Esophagus squamous epithelium (tissue), 5 donors: ENCODE measurements at places on chromosomes 6 and 20. TPM values are rescaled to one million over a fixed set of nuclear protein-coding genes. Genes with fewer than 3 reads are reported as not detected.

- DNase-seq: no peak
- no peaks in the 10 kb centered on the region for H3K36me3 ChIP-seq
- H3K27me3 ChIP-seq: no peaks in the 10 kb centered on the region
Observed at GRCh38 chr6:168575346-168576098, 134.5 kb downstream of the SMOC2 start.

- H3K4me1 ChIP-seq: no peaks in the 10 kb centered on the region
- no peak for DNase-seq
- no peak overlapping the region for H3K4me3 ChIP-seq
- H3K27me3 ChIP-seq: no peaks in the 10 kb centered on the region
- H3K27ac ChIP-seq: peak overlapping the region; percentile 51
Observed at GRCh38 chr6:105917038-105917695, 169.0 kb upstream of the PRDM1 start.

DNA sequence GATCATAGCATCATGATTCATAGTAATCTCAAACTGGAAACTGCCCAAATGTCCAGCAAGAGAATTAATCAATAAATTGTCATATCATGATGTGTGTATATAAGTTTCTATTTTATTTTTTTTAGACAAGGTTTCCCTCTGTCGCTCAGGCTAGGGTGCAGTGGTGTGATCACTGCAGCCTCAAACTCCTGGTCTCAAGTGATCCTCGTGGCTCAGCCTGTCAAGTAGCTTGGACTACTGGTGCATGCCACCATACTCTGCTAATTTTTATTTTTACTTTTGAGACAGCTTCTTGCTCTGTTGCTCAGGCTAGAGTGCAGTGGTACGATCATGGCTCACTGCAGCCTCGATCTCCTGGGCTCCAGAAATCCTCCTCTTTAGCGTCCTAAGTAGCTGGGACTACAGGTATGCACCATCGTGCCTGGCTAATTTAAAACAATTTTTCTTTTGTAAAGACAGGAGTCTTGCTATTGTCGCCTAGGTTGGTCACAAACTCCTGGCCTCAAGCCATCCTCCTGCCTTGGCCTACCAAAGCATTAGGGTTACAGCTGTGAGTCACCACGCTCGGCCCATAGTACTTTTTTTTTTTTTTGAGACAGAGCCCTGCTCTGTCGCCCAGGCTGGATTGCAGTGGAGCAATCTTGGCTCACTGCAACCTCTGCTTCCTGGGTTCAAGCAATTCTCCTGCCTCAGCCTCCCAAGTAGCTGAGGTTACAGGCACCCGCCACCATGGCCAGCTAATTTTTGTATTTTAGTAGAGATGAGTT is 8.7 kb upstream of the ATRN start:
- H3K4me3 ChIP-seq: no peak overlapping the region
- DNase-seq: no peak
- H3K27me3 ChIP-seq: no peaks in the 10 kb centered on the region
- H3K36me3 ChIP-seq: no peaks in the 10 kb centered on the region
- H3K27ac ChIP-seq: no peak overlapping the region

DNA sequence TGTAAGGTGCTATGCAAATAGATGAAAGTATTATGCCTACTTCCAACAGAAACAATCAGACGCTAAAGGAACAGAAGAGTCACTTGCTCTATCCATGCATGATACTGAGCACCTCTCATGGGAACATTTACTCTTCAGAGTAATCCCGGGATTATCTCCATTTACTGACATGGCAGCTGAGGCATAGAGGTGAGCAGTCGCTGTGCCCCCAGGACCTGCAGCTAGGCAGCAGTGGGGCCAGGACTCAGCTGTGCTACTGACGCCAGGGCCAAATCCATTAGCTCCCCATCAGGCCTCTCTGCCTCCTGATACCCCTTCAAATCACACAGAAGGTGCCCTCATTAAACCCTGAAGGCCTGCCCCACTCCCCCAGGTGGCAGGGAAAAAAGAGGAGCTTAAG is 51.9 kb downstream of the TRAM2 start:
- no peaks in the 10 kb centered on the region for H3K4me1 ChIP-seq
- H3K4me3 ChIP-seq: no peak overlapping the region
- H3K27ac ChIP-seq: no peak overlapping the region
- DNase-seq: no peak
- no peaks in the 10 kb centered on the region for H3K36me3 ChIP-seq

GRCh38 chr6:129516787-129517186 is 193.2 kb downstream of the ARHGAP18 start:
- H3K27me3 ChIP-seq: no peaks in the 10 kb centered on the region
- no peaks in the 10 kb centered on the region for H3K4me1 ChIP-seq
- DNase-seq: no peak
- no peak overlapping the region for H3K4me3 ChIP-seq

- H3K4me3 ChIP-seq: no peak overlapping the region
- H3K27me3 ChIP-seq: no peaks in the 10 kb centered on the region
- DNase-seq: no peak
- peaks cover 12% of the 10 kb centered on the region for H3K4me1 ChIP-seq
Observed at GRCh38 chr6:1792989-1793388, 183.3 kb downstream of the FOXC1 start.

DNA sequence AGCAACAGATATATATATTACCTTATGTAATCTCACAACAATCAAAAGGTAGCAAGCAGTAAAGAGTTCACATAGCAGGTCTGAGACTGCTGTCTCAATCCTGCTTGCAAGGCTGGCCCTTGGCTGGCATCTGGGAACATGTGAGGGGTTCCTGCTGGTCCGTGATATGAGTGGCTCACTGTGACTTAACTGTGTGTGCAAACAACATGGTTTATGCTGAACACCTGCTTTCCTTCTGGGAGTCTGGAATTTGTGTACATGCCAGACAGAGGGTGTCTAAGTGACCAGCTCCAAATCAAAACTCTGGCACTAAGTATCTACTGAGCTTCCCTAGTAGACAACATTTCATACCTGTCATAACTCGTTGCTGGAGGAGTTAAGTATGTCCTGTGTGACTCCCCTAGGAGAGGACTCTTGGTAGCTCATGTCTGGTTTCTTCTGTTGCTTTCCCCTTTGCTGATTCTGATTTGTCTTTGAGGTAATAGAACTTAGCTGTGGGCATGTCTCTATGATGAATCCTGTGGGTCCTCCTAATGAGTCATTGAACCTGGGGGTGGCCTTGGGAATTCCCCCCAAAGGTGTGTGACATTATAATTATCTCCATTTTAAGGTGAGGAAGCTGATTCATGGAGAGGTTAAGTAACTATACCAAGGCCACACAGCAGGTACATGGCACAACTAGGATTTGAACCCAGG is 131.6 kb upstream of the NEDD9 start:
- no peak for DNase-seq
- no peaks in the 10 kb centered on the region for H3K27me3 ChIP-seq

- no peak overlapping the region for H3K27ac ChIP-seq
- DNase-seq: no peak
- H3K4me1 ChIP-seq: no peaks in the 10 kb centered on the region
- H3K27me3 ChIP-seq: no peaks in the 10 kb centered on the region
Observed at GRCh38 chr6:155561257-155561965, 105.8 kb upstream of the NOX3 start.

- H3K4me3 ChIP-seq: no peak overlapping the region
- DNase-seq: no peak
- no peak overlapping the region for H3K27ac ChIP-seq
- H3K36me3 ChIP-seq: no peaks in the 10 kb centered on the region
Observed at GRCh38 chr20:46317685-46318177, 9.4 kb upstream of the CDH22 start.

DNA sequence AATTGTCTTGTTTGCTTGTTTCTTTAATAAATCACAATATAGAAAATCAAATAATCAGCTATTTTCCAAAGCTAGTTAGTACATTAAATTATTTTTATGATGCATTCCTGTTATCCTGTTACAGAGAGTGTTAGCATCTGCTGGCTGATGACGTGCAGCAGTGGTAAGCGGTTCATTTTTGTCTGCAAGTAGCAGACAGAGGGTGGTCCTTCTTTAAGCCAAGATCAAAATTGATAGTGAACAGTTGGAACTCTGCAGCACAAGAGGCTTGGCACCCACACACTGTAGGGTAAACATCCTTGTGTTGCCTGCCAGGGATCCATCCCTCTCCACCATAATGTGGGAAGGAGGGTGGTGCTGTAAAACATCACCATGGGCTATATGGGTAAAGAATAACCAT is 158.3 kb downstream of the FRK start:
- no peaks in the 10 kb centered on the region for H3K4me1 ChIP-seq
- H3K36me3 ChIP-seq: no peaks in the 10 kb centered on the region
- no peak overlapping the region for H3K27ac ChIP-seq
- DNase-seq: no peak
- no peaks in the 10 kb centered on the region for H3K27me3 ChIP-seq
- no peak overlapping the region for H3K4me3 ChIP-seq

DNA sequence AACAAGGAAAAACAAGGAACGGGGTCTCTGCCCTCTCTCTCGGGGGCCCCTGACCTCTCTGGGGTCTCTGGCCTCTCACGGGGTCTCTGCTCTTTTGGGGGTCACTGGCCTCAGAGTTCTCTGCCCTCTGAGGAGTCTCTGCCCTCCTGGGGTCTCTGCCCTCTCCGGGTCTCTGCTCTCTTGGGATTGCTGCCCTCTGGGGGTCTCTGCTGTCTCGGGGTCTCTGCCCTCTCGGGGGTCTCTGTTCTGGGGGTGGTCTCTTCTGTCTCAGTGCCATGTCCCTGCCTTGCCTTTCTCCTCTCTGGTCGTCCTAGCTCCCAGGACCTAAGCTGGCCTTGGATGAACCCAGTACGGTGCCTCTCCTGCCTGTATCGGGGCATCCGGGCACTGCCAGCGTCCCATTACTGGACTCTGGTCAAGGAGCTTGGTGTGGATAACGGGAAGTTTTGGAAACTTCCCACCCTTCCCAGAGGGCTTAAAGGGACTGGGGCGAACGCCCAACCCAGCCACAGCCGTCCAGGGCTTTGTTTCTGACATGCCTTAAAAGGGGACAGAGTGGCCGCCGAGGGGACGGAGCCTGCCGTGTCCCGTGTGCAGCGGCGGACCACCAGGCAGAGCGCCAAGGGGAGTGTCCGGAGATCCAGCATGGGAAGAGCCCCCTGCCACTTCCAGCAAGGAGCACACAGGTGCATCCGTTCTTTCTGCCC is 24.7 kb upstream of the MRGBP start:
- H3K27me3 ChIP-seq: no peaks in the 10 kb centered on the region
- no peak overlapping the region for H3K4me3 ChIP-seq
- H3K36me3 ChIP-seq: no peaks in the 10 kb centered on the region
- H3K27ac ChIP-seq: no peak overlapping the region
- no peak for DNase-seq
- peaks cover 3% of the 10 kb centered on the region for H3K4me1 ChIP-seq

GRCh38 chr6:89145091-89145955 is 532 bp upstream of the PM20D2 start:
- H3K36me3 ChIP-seq: no peaks in the 10 kb centered on the region
- no peaks in the 10 kb centered on the region for H3K4me1 ChIP-seq
- peak overlapping the region; percentile 65 for H3K4me3 ChIP-seq
- H3K27me3 ChIP-seq: no peaks in the 10 kb centered on the region

BAG2 gene
- 0.38 TPM for total RNA-seq

PKIB gene
- 6.7 TPM for total RNA-seq

IL17A gene
- not detected for total RNA-seq

ZFP57 gene
- not detected for total RNA-seq

MUC22 gene
- 10.1 TPM for total RNA-seq

SLC35F1 gene
- 0.09 TPM for total RNA-seq

PRSS35 gene
- not detected for total RNA-seq

ATAT1 gene
- total RNA-seq: 6.4 TPM
